Activated CD4-positive, alpha-beta T cell treated with anti-CD3 and anti-CD28 coated beads for 4 hours (primary cell): ENCODE measurements at places on chromosomes 5 and 9.

GRCh38 chr5:37391591-37391990 lies 12.5 kb downstream of the WDR70 start:
- no peak for DNase-seq

GRCh38 chr5:139660923-139661814 lies 13.0 kb downstream of the CXXC5 start:
- DNase-seq, result no peak

GRCh38 chr5:82421119-82421518 lies 143.0 kb upstream of the RPS23 start:
- DNase-seq, result no peak

DNA sequence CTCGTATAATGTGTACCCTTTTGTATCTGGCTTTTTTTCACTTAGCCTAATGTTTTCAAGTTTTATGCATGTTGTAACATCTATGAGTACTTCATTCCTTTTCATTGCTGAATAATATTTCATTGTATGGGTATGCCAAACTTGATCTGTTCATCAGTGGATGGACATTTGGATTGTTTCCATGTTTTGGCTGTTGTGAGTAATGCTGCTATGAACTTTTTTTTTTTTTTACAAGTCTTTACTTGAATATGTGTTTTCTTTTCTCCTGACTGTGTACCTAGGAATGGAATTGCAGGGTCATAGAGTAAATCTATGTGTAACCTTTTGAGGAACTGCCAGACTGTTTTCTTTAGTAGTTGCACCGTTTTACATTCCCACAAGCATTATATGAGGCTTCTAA lies 52.4 kb downstream of the MTREX start:
- no peak for DNase-seq

GRCh38 chr5:28743025-28743715 lies 1704.8 kb upstream of the CDH9 start:
- no peak for DNase-seq

- no peak for DNase-seq
Measured at GRCh38 chr9:12790001-12790400, 15.2 kb downstream of the LURAP1L start.

DNA sequence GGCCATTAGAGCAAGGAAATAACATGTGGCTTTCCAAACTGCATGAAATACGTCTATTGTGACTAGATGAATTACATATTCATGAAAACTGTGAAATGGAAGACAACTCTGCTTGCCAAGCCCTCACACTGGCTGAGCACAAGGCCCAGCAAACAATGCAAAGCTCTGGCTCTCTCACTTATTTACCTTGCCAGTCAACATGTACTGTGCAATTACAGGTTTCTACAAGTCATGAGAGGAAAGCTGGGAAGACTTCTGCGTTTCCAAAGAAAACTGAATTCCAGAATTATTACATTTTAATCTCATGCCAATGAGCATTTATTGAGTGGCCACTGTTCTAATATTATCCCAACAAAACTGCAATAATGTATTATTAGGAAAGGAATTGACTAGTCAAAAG lies 12.1 kb upstream of the C5orf63 start:
- no peak for DNase-seq

GRCh38 chr5:80399526-80400239 lies 8.2 kb upstream of the ZFYVE16 start:
- no peak for DNase-seq

DNA sequence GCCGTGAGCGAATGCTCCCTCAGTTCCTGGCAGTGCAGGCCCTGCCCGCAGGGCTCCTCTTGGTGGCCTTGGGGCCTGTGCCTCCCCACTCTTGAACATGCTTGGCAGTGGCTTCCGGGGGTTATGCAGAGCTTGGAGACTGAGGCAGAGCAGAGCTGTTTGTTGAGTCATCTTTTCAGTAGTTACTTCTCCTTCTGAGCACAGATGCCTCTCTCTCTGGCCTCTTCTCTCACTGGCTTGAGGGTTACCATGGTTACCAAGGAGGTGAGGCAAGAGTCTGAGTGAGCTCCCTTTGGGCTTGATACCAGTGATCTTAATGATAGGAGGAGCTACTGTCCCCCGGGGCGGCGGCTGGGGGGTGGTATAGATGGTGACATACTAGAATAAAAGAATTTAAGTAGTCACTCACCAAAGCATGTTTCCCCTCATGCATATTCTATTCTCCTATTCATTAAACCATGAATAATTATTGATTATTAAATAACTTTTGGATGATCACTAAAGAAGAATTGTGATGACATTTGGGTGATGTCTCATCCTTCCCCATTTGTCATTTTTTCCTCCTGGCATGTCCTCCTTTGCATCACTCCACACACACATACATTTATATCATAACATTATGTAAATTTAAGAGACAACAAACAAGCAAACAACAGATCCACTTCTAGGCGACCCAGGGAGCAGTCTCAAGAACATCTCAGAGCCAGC lies 111.1 kb downstream of the ARHGAP26 start:
- DNase-seq, result no peak

DNA sequence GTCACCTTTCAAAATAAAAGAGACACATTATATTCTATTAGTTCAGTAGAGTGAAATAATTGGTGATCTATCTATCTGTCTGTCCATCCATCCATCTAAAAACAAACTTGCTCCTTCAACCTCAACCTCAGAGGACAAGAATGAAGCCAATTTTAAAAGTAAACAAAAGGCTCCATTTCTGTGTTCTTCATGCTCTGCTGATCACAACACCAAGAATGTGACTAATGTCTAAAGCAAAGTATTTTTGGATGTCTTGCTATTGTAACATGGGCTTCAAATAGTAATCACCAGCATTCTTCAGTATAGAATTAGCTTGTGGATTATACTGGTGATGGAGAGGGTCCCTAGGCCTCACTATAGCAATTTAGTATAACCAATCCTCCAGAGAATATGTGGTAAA lies 1304.4 kb downstream of the MAT2B start:
- no peak for DNase-seq

DNA sequence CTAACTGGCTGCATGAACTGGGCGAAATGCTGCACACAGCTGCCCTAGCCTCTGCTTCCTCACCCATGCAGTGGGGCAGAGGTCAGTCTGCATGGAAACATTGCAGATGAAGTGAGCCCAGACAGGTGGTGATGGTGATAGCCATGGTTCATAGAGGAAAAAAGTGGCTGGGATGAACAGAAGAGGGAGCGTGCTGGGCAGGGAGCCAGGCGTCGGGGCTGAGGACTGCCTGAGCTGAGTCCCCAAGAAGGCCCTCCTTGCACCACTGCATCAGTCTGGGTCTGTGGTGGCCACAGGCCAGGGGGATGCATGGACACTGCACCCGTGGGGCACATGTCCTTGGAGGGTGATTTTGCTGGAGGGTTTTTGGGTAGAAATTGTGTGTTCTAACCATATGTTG lies 80.5 kb downstream of the AMBP start:
- DNase-seq, result no peak

GRCh38 chr5:68330574-68330973 lies 115.0 kb downstream of the PIK3R1 start:
- no peak for DNase-seq

DNA sequence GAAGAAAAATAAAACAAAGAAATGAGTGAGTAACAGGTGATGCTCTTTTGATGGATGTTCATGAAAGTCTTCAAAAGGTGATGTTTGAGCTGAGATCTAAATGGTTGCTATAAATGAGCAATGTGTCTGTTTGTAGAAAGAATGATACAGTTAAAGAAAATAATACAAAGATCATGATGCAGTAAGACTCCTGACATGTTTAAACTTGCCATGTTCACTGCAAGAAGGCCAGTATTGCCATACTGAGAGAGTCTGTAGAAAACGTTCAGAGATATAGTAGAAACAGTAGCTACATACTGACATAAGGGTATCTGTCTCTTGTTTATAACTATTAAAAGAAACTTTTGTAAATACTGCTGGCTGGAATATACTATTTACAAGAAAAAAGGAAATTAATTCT lies 1609.2 kb upstream of the ACO1 start:
- DNase-seq, result no peak

DNA sequence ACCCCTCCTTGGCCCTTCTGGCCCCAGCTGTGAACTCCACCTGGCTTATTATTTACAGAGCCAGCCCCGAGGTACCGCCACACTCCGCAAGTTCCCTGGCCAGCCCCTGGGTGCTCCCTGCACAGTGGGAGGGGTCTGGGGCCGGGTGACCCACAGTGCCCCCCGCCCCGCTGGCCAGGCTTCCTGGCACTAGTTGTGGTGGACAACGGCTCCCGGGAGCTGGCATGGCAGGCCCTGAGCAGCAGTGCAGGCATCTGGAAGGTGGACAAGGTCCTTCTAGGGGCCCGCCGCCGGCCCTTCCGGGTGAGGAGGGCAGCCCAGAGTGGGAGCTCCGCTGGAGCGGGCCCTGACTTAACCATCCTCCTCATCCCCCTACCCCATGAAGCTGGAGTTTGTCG lies 3.9 kb downstream of the MAMDC4 start:
- no peak for DNase-seq

DNA sequence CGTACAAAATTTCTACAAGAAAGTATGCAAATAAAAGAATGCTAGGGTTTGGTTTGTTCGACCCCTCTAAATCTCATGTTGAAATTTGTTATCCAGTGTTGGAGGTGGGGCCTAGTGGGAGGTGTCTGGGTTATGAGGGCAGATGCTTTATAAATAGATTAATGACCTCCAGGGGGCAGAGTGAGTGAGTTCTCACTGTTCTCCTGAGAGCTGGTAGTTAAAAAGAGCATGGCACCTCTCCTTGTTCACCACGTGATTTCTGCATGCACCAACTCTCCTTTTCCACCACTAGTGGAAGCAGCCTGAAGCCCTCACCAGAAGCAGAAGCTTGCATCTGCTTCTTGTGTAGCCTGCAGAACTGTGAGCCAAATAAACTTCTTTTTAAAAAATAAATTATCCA lies 50.4 kb upstream of the FAM170A start:
- no peak for DNase-seq

GRCh38 chr9:102049586-102050246 lies 311.3 kb upstream of the GRIN3A start:
- no peak for DNase-seq

DNA sequence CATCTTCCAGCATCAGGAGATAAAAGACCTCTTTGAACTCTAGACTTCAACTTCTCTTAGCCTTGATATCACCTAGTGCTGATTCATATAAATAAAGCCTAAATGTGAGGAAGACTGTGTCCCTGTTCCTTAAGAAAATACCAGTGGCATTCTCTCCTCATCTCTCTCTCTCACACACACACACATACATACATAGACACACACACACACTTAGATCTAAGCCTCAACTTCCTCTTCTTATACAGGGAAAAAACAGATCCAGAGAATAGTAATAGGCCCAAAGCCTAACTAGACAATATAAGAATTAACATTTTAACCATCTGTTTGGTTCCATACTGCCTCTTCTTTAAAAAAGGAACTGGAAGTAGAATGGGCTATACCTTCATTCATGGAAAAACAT lies 195.3 kb upstream of the NR4A3 start:
- no peak for DNase-seq

GRCh38 chr5:153926201-153926600 lies 112.5 kb downstream of the FAM114A2 start:
- DNase-seq, result no peak

GRCh38 chr5:154762700-154763099 lies 7.5 kb downstream of the LARP1 start:
- no peak for DNase-seq

DNA sequence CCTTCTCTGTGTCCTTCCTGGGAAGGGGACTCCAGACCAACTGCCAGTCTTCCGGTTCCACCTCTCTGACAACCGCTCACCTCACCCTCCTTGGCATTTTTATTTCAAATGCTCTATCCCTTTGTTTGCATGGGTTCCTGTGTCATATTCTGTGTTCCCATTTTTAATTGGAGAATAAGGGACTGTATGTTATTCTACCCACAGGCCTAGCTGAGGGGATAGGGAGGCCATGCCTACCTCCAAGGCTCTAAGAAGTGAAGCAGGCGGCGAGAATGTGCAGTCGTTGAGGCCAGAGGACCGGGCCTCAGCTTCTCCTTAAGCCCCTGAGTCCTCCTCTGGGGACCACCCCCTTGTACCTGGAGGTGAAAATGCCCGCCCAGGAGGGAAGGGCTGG lies 936 bp upstream of the WDR5 start:
- DNase-seq, result no peak

DNA sequence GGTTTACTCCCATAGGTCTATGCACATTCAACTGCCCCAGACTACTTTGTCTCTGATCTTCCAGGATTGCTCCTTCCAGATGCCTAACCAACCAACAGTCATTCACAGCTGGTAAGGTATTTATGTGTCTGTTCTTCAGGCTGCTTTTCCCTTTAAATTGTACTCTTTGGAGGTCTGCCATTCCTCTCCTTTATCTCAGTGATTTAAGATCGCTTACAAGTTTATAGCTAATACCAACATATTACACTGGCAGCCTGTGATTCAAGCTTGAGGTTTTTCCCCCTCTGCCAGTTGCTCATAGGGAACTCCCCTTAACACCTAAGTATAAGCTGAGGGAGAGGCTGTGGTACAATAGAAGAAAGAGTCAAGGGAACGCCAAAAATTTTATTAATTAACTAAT lies 711.7 kb upstream of the EDIL3 start:
- no peak for DNase-seq

GRCh38 chr5:66143473-66144073 lies 527 bp upstream of the SREK1 start:
- peak; percentile 1 for DNase-seq

DNA sequence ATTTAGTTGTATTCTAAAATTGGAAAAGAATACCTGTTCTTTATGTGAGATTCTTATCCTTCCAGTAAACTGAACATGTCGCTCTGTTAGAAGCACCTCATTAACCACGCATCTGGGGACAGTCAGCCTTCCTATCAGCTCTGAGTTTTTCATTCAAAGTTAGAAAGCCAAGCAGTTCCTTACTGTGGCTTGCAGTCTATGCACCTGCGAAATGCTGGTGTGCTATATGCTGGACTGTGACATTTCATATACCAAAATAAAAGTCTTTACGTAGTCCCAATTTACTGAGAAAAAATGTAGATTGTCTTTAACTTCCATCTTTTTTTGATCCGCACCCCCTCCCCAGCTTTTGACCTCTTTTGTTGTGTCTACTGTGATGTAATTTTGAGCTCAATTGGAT lies 4.3 kb downstream of the ANP32B start:
- no peak for DNase-seq

DNA sequence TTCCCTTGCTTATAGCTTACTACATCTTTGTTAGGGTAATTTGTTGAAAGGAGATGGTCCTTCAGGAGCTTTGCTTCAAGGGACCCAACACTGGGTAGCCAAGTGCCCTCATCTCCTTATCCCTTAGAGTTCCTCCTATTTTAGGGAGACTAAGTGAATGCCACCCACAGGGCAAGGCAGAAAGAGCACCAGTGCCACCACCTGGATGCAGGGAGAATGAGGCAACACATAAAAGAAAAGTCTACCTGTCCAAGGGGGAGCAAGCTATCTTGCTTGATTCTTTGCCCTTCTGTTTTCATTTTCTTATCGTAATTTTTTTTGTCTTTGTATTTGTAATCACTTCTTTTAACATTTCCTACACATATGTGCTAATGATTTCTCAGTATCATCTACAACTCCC lies 205.5 kb downstream of the NPR3 start:
- DNase-seq, result no peak
